ENCODE measurements at places on chromosomes 16 and 17.

DNA sequence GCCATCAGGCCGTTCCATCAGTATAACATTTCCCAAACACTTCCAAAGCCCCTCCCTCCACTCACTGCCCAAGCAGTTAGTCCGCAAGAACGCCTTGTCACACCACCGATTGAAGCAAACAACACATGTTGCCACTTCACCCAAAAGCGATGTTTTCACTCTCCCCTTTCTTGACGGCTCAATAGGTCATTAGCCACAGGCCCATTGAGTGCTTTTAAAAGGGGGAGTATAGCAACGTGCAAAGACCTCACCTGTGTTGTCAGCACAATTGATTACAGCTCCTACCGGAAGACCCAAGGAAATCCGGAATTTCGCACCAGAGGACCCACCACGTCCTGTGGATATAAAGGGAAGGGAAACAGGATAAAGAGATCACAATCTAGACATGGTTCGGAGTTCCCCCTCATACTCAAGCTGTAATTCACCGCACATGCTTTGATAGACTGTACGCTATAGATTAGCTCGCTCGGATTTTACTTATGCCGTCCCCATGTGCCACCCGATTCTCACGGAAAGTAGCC lies 690 bp downstream of the RPL23 start:
- DNase-seq = no peak

DNA sequence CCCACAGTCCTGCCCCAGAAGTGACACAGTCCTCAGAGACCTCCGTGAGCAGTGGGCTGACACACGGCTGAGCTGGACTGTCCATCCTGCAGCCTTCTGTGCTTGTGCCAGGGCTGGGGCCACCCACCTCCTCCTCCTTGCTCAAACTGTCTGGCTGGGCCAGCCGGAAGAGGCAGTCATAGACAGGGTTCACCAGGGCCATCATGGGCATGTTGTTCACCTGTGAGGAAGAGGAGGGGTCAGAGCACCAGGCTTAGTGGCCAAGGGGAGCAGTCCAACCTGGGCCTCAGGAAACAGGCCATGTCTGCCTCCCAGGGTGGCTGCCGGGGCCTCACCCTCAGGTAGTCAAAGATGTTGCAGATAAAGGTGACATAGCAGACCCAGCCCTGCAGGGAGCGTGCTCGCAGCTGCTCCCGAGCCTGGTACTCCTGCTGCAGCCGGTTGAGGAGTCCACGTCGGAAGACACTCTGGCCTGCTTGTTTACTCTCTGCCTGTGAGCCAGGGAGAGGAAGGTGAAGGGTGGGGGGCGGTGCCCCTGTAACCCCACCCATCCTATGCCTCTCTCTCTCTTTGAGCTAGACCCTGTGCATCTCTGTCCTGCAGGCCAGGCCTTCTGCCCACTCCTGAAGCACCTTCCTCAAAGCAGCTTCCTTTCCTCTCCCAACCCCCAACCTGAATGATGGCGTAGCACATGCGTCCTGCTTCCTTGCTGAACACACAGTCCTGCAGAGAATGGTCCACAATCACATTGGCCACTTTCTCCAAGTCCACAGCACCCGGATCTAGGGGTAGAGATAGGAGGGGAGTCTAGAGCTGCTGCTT lies 3.4 kb downstream of the MIF4GD start:
- DNase-seq = no peak

- no peak for DNase-seq
Measured at GRCh38 chr17:10702574-10702973, 5.2 kb downstream of the ADPRM start.

DNA sequence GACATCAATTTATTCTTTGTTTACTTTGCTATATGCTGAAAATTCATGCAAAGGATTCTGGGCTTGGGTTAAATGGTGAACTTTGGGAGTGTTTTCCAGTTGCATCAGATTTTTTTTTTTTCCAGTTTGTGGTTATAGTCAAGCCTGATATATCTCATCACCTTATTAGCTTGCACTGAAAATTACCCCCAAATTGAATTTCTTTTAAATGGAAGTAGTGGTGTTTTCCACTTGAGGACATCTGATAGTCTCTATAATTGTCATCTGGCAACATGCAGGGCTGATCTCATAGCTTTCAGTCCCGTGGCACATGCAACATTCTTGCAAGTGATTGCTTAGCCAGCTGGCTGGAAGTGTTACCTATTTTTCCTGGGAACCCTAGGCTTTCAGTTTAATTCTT lies 4.7 kb upstream of the KRTAP3-1 start:
- peak; percentile 36 for DNase-seq

DNA sequence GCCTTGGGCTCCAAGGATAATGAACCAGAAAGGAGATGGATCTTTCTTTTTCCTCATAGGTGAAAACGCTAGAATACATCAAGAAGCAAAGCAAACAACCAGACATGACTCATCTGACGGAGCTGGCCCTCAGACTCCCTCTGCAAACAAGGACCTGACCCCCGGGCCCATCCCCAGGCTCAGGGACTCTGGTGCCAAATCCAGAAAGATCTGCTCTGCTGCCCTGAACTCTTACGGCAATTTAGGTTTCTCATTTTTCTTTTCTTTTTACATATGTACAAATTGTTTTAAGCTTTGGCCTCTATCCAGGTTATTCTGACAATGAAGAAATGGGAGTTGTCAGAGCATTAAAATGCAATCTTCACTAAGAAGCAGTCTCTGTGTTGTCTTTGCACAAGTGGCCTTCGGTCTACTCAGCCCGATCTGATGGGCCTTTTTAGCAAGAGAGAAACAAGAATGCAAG lies 17.7 kb downstream of the KNOP1 start:
- no peak for DNase-seq

- no peak for DNase-seq
Measured at GRCh38 chr16:87747626-87748414, 18.0 kb downstream of the KLHDC4 start.

GRCh38 chr17:17030515-17031211 lies 11.6 kb upstream of the MPRIP start:
- no peak for DNase-seq

DNA sequence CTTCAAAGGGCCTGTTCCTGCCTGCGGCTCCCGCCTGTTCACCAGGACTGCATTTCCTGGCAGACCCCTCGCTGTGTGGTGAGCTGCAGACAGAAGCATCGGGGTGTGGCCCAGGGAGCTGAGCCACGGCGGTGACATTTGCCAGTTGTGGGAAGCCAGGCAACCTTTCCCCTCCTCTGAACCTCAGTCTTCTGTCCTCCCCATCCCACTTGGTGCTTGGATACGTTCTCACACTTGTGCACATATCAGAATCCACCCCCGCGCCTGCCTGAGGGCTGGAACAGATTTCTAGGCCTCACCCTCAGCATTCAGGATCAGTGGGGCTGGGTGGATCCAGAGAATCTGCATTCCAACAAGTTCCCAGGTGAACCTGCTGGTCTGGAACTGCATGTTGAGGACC lies 63.5 kb downstream of the CRISPLD2 start:
- no peak for DNase-seq

GRCh38 chr16:50285406-50286003 lies 19.2 kb downstream of the ADCY7 start:
- no peak for DNase-seq

DNA sequence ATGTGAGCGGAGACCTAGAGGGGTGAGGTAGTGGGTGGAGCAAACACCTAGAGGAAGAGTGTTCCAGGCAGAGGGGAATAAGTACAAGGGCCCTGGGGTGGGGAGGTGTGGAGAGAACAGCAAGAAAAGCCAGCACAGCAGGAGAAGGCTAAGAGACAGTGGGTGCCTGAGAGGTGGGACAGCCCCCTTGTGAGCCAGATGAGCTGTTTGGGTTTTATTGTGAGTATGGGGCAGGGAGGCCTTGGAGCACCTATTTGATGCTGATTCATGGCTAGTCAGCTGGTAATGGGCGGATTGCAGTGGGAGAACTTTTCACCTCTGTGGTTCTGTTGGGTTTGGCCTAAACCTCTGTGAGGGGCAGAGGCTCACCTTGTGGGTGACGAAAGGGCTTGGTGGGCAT lies 68.4 kb downstream of the ABCC1 start:
- DNase-seq = no peak

DNA sequence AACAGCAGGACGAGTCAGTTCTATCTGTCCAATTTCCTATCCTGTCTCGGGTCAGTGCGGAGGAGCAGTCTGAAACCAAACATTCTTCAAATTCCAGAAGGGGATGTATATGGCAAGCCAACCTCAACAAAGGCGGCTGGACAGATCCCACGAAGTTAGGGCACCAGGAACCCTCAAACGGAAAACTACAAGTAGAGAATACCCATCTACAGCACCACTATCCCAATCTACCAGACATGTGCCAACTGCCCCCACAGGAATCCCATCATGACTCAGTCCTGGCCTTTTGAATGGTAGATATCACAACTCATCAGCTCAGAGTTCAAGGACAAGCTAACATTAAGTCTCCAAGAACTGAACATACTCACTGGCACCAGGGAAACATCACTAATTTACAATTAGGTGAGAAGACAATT lies 2.3 kb downstream of the NAT9 start:
- DNase-seq = no peak

DNA sequence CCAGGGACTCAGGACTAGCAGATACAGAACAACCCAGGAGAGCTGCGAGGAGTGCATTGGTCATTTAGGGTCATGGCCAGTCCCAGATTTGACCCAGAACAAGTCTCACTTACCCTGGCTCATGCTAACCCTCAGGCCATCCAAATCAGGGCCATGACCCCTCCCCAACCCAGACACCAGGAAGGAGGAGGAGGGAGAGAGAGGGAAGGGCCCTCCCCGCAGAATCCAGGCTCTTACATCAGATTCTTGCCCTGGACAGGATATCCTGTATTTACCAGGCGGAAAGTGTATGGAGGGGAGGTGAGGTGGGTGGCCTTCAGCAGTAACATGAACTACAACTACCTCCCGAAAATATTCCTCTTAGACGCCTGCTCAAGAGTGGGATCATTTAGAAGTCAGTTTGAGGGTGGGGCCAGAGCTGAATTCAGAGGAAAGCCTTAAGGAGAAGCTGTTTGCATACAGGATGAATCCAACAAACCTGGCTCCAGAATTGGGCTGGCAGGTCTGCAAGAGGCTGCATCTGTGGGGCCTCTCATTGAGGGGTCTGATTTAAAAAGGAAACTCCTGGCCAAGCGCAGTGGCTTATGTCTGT lies 2.1 kb downstream of the VAT1 start:
- DNase-seq = no peak

DNA sequence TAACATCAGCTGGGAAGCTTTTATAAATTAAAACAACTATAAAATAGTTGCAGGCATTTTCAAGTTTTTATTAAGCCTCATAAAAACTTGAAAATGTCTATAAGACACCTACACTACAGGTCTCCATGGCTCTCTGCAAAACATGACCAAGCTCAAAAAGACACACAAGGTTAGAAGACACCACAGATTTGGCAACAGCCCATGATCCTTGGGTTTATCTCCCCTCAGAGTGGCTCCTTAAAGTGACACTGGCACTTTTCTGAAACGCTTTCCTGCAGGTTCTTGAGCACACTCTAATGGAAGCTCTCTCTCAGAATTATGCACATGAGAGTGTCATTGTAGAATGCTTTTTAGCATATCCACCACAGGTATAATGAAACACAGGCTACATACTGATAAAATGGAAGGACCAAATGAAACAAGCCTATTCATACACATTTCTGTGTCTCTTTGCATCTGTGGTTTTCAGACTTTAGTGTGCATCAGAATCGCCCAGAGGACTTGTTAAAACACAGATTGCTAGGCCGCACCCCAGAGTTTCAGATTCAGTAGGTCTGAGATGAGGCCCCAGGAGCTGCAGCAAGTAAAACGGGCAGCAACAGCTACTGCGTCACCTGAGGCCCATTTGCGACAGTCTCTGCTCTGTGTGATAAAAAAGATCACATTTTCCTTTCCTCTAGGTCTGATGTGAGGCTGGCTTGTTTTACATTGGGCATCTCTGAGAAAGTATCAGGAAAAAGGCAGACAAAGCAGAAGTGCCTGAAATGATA lies 75.0 kb upstream of the WSB1 start:
- DNase-seq = no peak

GRCh38 chr17:39979893-39980350 lies 685 bp upstream of the PSMD3 start:
- DNase-seq = no peak

DNA sequence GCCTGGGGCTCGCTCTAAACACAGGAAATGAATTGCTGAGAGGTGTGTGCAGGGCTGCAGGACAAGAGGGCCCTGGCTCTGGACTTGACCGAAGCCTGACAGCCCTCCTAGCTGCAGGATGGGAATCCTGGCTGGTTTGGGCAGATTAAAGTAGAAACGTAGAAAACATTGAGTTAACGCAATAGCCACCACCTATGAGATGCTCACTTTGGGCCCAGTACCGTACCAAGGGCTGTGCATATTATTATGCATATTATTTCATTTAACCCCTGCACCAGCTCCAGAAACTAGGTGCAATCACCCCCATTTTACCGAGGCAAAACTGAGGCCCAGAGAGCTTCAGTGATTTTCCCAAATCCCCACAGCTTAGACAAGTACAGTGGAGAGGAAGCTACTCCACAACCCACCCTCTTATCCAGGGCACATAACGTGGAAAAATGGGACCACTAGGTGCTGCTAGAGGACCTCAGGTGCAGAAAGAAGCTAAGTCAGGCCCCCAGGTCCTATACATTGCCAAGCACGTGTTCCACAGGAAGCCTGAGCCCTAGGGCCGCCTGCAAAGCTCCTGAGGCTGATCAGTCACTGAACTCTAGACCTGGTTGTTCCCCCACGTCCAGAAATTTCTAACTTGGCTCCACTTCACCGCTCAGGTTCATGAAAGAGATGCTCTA lies 79.2 kb downstream of the MYH11 start:
- DNase-seq = no peak

- no peak for DNase-seq
Measured at GRCh38 chr17:12624211-12624610, 41.5 kb upstream of the MYOCD start.

- DNase-seq = no peak
Measured at GRCh38 chr17:16529906-16530305, 37.9 kb upstream of the LRRC75A start.

- no peak for DNase-seq
Measured at GRCh38 chr17:66830451-66830850, 4.5 kb upstream of the CACNG5 start.

DNA sequence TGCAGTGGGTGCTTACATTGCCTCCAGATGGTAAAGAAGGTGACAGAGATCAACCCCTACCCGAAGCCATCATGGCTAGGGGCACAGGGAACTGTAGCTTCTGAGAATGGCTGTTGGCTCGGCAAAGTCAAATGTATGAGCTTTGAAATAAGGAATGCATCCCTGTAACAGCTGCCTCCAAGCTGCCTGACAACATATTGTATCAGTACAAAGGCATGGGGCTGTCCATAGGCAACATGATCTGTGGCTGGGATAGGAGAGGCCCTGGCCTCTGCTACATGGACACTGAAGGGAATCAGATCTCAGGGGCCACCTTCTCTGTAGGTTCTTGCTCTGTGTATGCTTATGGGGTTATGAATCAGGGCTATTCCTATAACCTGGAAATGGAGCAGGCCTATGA lies 119.2 kb upstream of the NETO2 start:
- DNase-seq = no peak

DNA sequence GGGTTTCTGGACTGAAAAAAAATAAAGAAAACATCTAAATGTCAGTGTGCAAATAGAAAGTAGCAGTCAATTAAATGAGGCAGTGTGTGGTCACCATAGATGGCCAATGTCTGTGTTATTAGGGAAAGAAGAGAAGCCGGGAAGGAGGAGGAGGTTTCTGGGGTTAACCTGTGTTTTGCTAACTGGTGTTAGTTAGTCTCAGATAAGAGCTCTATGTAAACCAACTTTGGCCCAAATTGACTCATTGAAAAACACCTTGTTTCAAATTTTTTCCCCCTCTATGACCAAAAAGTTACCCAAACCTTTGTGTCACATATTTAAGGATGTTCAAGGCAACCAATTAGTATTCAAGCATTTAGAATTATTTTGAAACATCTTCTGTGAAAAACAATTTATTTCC lies 530.9 kb downstream of the MAF start:
- DNase-seq = no peak

All from fibroblast of skin of left biceps (primary cell).